ENCODE measurements at places on chromosomes 12 and 14.

- DNase-seq: no peak
These were observed 69.8 kb downstream of the EML1 start for GRCh38 chr14:99863059-99863458.

DNA sequence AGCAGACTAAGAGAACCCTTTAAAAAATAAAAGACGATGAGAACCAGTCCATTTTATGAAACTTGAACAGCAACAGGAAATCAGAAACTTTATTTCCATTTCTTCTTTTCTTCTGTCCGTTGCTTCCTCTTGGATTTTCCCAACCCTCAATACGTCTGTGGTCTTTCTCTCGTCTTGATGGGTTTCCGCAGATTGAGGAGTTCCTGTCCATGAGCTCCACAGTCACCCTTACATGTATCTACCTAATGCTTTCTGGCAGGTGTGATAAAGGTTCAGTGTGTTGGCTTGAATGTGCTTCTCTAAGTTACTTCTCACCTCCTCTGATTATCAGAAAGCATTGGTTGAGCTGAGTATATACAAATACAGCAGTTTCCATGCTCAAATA lies 110.0 kb downstream of the ETV6 start:
- no peak for DNase-seq

DNA sequence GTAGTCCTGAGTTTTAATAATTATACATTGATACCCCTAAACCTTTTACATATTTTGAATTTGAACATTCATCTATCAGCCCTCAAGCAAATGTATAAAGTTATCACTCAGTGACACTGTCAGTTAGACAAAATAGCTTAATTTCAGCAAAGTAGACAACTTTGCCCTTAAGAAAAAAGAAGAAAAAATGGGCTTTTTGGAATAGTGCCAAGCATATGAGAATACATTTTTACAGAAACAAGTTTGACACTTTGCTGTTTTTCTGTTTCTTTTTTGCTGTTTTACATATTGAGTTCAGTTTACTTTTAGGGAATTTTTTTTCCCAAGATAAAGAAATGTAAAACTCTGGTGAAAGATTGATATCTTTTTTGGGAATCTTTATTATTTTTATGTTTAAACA lies 14.3 kb downstream of the TBK1 start:
- no peak for DNase-seq

GRCh38 chr12:94435511-94435927 lies 24.1 kb downstream of the CEP83 start:
- no peak for DNase-seq

GRCh38 chr12:85191-85666 lies 18.7 kb downstream of the IQSEC3 start:
- DNase-seq: no peak

GRCh38 chr14:73173092-73173735 lies 36.9 kb downstream of the PSEN1 start:
- peak; percentile 82 for DNase-seq

DNA sequence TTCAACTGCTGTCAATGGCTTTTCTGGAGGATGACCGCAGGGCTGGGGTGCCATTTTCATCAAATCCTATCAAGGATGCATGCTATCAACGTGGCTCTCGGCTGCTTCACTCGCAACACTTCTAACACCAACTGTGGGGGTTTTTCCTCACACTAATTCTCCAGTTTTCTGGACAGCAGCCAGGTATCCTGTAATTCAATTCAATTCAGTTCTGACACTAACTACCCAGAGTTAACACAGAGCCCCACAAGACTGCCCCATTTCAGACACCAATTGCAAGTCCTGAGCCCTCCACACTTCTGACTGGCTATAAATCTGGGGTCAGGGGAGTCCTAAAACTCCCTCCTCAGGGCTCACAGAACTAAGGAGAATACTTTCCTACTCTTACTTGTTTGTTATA lies 55.3 kb upstream of the TMCC3 start:
- DNase-seq: no peak

Data from NCI-H1105 treated with DMSO at 0.1 percent for 48 hours (cell line).